SJCRH30 (cell line): ENCODE measurements at places on chromosomes 16 and 17. TPM values are rescaled to one million over a fixed set of nuclear protein-coding genes. Genes with fewer than 3 reads are reported as not detected.
A peak's percentile ranks its signal among the peaks of the same experiment; 100 is the strongest.

The AIPL1 gene
- 0.42 TPM in 1 of 2 replicates, not detected in the other for total RNA-seq

The TP53TG3D gene
- total RNA-seq = 2.8 and 3.9 TPM in 2 replicates

- DNase-seq = peak; percentile 52
Measured at GRCh38 chr17:75153780-75154194, 525 bp downstream of the JPT1 start.

DNA sequence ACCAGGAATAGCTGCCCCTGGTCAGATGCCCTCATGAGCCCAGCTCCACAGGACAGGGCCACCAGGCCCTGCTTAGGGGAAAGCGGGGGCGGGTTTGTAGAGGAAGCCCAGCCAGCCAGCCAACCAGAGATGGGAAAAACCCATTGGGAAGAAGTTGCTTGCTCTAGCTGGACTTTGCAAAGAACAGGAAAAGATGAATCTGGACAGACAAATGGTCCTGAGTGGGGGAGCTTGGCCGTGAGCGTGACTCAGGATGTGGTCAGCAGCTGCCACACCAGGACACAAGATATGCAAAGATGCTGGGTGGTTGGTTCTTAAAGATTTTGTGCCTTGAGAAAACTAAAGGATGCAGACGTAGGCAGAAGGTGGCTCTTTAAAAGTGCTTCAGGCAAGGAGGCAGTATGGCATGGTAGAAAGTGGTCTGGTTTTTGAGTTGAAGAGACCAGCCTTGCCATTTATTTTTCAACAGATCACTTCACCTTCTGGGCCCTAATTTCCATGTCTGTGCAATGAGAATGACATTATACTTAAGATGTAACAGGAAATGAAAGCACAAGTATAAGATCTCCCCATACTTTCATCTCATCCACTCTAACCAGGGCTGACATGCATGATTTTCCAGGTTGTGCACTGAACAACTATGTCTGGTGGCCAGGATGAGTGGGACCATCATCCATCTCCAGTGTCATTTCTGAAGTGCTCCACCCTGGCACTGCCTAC is 27.8 kb upstream of the HEATR6 start:
- DNase-seq = no peak
